ENCODE measurements at places on chromosomes 16 and 17. TPM values are rescaled to one million over a fixed set of nuclear protein-coding genes. Genes with fewer than 3 reads are reported as not detected.

CDH11 gene
- total RNA-seq: 17.6 TPM

ZPBP2 gene
- total RNA-seq: not detected

HBA1 gene
- not detected for total RNA-seq

GNG13 gene
- total RNA-seq: not detected

DNA sequence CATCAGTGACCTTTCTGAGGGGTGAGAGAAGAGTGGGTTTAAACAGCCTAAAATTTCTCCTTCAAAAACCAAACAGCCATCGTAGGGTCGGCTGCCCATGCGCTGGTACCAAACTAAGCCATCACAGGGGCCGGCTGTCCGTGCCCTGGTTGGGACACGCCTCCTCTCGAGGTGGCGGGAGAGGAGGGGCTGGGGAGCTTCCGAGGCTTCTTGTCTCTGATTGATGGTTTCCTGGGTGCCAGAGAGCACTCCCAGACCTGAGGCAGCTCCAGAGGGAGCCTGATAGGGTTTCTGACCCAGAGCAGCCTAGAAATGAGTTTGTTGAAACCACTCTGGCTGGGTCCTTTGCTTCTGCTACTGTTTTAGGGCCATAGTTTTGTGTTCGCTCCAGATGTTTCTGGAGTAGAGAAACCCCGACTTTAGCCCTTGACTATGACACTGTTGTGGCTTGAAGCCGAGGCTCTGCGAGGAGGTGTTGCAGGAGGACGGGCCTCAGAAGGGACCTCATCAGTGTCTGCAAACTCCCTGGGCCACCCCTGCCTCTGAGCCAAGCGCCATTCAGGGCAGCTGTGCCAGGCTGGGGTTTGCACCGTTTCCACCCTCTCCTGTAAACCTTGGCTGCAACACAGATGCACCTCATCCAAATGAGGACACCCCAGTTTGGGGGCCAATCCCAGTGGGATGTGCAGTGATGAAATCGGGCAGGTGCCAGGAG is 6.2 kb downstream of the ZNF276 start:
- DNase-seq: no peak

DNA sequence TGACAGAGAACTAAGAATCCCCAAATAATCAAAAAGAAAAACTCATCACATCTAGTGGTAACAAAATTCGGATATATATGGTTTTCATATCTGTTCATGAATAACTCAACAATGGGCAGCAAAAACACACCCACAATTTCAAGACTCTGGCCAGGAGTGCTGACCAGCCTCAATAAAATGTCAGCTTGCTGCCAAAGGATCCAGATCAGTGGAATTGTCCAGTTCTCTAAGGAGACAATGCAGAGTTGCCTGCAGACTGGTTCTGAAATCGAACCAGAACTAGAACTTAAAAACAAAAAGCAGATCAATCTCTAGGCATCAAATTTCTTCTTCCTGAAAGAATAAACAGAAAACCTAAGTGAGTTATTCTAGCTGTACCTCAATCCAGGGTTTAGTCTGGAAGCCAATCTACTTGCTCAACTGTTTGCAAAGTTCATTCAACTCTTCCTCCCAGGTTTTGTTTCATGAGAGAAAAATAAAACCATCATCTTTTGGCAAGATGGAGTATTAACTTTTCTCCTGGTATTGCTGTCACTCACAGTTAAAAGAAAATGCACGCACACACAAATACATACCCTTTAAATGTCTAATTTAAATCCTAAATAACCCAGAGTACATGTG is 61.0 kb downstream of the CFDP1 start:
- DNase-seq: no peak

DNA sequence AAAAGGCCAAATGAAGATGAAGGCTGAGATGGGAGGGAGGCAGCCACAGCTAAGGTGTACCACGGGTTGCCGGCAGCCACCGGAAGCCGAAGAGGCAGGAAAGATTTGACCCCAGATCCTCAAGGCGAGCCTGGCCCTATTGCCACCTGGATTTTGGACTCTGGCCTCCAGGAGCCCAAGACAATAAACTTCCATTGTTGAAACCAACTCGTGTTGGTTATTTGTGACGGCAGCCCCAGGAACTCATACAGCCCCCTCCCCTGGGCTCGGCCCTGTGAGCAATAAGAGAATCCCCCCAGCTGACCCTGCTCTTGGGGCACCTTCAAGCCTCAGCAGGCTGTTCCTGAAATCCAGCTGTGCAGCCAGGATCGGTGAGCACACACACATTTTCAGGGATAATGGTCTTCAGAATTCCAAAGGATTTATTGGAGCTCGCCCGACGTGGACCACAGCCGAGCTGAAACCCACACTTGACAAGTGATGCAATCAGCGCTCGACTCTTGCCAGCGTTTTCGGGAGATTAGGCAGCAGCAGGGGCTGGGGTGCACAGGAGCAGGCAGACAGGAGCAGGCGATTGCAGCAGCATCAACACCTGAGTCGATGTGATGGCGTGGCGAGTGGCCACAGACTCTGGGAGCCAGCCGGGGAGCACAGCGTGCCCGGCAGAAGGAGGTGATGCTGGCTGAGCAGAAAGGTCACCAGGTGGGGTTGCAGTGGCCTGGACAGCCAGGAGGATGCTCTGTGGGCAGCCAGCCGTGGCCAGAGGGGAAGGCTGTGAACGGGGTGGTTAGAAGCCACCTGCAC is 22.4 kb upstream of the CBX4 start:
- DNase-seq: no peak

- DNase-seq: no peak
Measured at GRCh38 chr16:57507136-57508034, 21.1 kb upstream of the DOK4 start.

DNA sequence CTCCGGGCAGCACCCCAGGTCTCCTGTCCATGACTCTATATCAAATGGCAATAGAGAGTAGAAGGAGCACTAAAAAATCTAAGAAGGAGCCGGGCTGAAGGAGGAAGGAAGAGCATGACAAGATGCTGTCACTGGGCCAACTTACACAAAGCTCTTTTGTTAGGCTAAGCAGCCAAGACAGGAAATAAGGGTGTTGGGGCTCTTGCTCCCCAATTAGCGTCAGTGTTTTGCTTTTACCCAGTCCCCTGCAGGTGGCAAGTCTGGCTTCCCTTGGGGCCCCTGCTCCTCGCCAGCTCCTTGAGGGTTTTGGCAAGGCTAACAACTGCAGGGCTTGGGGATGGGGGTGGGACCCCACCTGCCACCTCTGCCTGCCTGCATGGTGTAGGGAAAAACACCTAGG is 120.5 kb downstream of the CCT6B start:
- no peak for DNase-seq

DNA sequence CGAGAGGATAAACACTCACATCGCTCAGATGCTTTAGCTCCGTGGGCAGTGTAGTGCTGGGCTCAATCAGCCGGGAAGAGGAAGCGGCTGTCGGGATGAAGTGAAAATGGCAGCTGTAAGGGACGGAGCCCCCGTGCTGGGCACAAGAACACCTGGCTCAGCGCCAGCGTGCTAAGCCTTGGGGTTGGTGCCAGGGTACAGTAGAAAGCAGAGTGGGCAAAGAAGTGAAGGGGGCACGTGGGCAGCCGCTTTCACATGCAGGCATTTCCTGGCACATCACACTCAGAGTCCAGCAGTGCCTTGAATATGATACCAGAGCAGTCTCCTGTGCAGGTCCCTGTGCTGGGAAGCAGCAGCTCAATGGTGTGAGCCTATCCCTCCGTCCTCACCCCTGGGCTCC is 51.1 kb upstream of the FOXF1 start:
- no peak for DNase-seq
